ENCODE measurements at places on chromosomes 7 and 10.

DNA sequence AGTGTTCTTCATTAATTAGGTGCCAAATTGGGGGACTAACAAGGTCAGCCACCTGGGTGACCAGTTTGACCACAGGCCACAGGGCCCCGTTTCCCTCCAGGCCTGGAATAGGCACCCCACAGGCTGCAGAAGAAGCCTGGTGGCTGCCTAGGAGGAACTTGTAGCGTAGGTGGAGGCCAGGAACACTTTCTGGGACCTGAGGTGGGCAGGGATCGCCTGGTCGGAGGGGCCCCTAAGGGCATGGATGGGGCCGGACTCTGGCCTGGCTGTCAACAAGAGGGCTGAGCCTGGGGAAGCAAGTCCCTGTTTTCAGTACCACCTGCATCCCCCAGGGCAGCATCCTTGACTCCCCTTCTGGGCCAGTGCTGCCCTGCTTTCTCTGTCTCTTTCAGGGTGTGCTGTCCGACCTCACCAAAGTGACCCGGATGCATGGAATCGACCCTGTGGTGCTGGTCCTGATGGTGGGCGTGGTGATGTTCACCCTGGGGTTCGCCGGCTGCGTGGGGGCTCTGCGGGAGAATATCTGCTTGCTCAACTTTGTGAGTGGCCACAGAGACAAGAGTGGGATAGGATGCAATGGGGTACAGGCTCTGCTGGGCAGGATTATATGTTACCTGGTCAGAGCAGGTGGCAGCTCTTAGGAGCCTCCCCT, 30.7 kb upstream of the SH2D4B start:
- DNase-seq, result no peak

GRCh38 chr10:120734483-120735078, 116.6 kb upstream of the WDR11 start:
- no peak for DNase-seq

- no peak for DNase-seq
Measured at GRCh38 chr7:24702755-24703154, 54.5 kb downstream of the GSDME start.

DNA sequence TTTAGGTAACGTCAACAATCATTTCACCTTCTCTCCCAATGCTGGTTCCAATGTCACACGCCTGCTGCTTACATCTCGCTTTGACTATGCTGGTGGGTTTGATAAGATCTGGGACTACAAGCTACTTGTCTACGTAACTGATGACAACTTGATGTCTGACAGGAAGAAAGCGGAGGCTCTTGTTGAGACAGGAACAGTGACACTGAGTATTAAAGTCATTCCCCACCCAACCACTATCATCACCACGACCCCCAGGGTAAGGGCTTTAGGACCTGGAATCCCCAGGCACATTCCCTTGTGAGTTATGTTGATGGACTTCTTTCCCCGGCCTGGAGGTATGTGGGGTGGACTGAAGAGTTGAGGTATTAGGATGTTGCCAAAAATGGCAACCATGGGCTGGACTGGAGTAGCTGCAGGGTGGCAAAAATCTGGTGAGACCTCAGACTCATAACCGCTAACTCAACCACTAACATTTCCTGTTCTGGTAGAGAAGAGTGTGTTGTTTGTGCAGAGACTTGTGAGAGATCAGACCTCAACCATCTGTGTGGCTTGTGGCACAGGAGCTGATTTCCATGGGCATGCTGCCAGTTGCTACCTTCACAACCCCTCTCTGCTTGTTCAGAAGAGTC, 59.2 kb downstream of the CDHR3 start:
- peak; percentile 96 for DNase-seq

DNA sequence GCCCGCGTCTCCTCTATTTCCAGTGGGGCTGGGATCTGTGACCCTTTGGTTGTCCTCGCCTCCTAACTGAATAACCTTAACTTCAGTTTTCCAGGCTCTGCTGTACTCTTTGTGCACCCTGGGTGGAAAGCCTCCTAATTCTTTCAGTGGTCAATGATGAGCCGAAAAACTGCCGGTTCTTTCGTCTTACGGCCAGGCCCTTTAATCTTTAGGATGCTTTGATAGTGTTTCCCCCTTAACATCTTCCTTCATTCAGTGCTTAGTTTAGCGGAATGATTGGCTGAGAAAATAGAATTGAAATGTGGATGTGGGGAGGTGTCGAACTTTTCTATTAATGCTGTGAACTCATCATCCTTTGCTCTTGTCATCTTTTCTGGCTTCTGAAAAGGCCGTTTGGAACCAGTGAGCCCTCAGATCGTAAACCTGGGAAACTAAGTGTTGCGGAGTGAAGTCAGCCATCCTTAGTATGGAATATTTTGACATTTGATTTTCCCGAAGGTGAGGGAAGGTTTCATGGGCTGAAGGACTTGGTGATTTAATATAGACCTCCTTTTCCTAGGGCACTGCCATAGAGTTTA, 847 bp downstream of the GARS1 start:
- DNase-seq, result peak; percentile 73

GRCh38 chr10:124728830-124729661, 15.1 kb downstream of the FAM53B start:
- peak; percentile 25 for DNase-seq

DNA sequence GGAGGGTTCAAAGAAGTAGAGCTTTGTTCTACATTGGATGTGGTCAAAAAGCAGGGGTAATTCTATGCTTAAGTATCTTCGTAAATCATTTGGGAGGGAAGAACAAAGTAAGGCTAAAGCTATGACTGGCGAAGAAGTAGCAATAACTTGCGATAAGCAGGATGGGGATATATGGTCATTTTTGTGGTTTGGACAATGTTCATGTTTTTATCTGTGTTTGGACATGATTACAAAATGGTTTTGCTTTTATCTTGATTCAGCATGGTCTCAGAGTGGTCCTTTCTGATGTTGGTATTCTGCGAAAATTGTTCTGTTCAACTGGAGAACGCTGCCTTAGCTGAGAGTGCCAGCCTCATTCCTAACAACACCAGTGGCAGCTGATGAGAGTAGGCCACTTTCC, 208.8 kb downstream of the SEMA3A start:
- no peak for DNase-seq

DNA sequence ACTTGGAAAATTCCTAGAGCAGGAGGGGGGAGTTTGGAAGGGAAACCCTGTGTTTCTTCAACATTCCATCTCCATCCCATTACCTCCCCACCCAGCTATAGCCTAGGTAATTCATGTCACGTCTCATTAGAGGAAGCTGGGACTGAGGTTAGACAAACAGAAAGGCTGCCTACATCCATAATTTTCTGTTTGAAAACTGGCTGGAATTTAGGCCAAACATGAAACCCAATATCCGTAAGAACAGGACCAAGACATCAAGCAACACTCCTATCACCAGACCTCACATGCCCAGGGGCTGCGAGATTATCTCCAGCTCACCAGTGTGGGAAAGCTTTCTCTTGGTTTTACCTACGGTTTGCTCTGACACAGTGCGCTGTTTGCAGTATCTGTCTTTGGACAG, 316.3 kb downstream of the FRMD4A start:
- no peak for DNase-seq

DNA sequence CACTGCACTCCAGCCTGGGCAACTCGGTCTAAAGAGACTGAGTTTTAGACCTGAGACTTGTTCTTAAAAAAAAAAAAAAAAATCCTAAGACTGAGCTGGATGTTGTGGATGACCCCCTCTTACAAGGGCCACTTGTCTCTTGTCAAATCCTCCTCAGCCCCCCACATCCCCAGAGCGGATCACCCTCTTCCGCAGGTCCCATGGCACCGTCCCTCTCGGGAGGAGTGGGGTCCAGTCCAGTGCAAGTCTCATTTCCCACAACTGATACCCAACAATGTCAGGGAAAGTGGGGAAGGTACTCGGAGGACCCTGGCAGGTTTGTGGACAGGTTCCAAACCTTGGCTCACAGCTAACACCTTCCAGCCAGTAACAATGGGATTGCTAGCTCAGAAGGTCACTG, 100.3 kb downstream of the ELFN1 start:
- DNase-seq, result no peak

GRCh38 chr7:55052741-55053427, 34.1 kb downstream of the EGFR start:
- no peak for DNase-seq

DNA sequence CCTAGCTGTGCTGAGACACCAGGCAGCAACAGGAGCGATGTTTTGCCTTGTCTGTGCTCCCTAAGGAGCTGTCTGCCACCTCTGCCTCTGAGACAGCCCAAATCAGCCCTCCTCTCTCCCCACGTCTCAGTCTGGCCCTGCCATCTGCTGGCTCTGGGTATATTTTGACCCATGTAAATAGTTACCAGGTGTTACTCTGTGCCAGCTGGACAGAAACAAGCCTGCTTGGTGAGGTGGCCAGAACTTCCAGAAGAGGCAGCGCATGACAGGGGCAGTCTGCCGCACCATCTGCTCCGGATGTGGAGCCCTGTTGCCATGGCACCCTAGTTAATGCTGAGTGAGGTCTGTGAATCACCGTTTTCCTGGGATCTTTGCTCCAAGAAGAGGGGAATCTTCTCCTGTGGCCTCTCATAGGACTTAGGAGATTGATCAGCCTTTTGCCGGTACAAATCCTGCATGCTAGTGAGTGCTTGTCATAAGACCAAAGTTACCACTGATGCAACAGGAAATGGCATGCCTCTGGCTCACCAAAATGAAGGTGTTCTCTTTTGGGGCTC, 31.8 kb downstream of the GSTO2 start:
- peak; percentile 68 for DNase-seq

- no peak for DNase-seq
Measured at GRCh38 chr7:45711161-45711490, 137.0 kb downstream of the ADCY1 start.

DNA sequence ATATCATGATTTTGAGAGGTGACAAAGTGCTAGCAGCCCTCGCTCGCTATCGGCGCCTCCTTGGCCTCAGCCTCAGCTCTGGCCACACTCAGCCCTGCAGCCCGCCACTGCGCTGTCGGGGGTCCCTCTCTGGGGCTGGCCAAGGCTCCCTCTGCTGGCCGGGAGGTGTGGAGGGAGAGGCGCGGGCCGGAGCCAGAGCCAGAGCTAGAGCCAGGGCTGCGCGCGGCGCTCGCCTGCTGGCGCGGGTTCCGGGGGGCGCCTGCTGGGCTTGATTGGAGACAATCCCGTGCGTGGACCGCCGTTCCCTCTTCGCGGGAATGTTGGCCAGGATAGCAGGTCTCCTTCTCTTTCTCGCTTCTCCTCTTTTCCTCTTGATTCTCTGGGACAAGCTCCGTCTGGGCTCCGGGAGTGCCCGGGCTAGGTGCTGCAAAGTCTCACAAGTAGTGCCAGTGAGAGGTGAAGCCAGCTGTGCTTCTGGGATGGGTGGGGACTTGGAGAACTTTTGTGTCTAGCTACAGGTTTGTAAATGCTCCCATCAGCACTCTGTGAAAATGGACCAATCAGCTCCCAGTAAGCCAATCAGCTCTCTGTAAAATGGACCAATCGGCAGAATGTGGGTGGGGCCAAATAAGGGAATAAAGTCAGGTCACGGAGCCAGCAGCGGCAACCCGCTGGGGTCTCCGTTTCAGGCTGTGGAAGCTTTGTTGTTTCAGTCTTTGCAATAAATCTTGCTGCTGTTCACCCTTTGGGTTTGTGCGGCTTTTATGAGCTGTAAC, 43.4 kb upstream of the ELMO1 start:
- peak; percentile 9 for DNase-seq

DNA sequence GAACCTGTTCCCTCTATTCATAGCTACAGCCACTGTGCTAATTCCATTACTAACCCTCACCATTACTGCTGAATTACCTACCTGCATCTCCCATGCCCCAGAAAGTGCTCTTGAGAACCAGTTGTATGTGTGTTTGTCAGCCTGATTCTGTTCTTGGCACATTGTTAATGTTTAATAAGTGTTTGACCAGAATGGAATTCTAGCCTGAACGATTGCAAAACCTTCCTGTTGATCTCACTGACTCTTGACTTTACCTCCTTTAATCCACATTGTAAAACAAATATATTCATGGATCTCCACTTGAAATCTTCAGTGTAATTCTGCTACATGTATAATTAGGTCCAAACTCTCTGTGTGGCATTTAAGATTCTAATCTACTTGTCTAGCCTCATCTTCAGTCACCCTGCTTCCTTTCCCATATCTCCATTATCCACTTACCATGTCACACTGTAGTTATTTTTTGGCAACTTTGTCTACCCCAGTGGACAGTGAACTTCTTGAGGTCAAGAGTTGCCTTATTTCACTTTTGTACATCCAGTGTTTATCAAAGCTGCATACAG, 4.9 kb downstream of the ZNF277 start:
- no peak for DNase-seq

DNA sequence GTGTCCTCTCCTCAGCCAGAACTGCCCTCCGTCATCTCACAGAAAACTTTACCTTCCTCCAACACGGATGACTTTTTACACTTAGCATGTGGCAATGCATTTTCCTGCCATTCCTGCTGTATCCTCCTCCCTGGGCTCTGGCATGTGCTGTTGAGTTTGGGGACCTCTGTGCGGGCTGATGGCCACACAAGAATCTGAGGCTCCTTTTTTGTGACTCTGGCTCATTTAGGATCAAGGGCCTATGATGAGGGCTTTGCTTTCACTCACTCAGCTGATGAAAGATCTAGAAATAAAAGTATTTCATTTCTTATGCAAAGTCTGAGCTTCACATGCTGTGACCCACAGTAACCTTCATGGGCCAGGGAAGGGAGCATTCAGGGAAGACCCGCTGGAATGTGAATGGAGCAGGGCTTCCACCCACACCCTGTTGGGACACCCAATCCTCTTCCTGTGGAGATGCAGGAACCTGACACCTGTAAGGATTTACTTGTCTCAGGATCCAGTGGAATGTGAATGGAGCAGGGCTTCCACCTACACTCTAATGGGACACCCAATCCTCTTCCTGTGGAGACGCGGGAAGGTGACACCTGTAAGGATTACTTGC, 500.3 kb upstream of the MKI67 start:
- DNase-seq, result no peak

GRCh38 chr10:22433875-22434274, 88.6 kb downstream of the SPAG6 start:
- no peak for DNase-seq

DNA sequence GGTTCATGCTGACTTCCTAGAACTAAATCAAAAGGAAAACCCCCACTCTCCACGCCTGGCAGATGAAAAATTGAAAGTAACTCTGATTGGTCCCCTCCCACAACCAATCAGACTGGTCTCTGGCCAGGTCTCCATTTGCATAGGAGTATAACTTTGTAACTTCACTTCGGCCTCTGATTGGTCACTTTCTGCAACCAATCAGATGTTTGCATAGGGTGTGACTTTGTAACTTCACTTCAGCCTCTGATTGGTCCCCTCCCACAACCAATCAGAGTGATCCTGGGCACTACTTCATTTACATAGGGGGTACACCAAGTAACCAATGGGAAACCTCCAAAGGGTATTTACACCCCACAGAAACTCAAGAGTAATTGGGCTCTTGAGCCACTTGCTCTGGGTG, 306.6 kb upstream of the PFKP start:
- DNase-seq, result peak; percentile 61

- no peak for DNase-seq
Measured at GRCh38 chr10:61463035-61463909, 10.1 kb upstream of the TMEM26 start.

DNA sequence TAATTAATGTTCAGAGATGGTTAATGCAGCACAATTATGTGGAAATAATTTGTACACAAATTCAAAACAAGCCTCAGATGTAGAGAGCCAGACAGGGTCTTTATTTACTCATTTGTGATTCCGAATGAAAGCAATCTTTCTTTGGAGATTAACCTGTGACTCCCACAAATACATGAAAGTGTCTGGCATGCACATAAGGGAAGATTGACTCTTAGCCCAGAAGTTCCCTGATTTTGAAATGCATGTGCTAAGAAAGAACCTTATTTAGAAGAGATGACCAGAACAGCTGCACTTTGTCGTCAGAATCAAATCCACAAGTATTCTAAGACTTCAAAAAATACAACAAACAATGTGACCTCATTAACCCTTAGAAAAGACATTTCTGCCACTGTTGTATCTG, 45.1 kb downstream of the RNLS start:
- DNase-seq, result no peak

All from NAMALWA (cell line).